Ovary (tissue), 10 donors: ENCODE measurements at places on chromosomes 7 and 10.

DNA sequence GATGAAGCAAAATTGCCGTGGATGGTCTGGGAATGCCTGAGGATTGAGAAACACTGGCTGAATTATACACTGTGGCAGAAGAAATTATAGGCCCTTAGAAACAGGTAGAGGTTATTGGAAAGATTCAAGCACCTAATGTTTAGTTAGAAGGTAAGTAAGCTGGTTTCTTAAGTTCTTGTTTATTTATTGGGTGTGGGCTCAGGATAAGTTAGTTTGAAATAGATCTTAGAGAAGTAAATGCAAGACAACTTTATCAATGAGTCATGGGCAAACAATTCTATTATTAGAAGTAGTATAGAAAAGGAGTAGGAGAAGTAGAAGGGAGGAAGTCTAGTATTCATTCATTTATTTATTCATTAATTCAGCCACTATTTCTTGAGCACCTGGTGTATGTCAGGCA is 96.5 kb downstream of the KAT6B start:
- DNase-seq = no peak

- DNase-seq = no peak
Measured at GRCh38 chr7:159007996-159008389, 136.7 kb downstream of the VIPR2 start.

- DNase-seq = no peak
Measured at GRCh38 chr7:92769844-92770243, 66.5 kb downstream of the CDK6 start.

GRCh38 chr10:116296291-116296721 is 23.3 kb upstream of the GFRA1 start:
- DNase-seq = no peak

GRCh38 chr10:122981066-122981464 is 864 bp downstream of the PSTK start:
- DNase-seq = no peak

DNA sequence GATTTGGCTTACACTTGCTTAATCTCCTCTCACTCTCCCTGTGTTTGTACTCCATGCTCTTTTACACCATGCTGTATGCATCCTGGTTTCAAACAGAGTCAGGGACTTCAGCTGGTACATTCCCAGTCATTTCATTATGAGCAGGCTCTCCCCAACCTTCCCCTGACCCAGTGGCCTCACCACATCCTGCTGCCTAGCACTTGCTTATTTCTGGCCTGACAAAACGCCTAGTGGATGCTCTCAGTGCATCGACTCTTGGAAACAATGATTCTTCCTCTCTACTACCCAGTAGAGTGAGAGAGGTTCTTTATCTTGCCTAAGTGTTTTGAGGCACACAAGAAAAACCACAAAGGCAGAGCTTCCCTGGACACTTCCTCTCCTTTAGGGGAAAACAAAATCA is 63.4 kb downstream of the CAV1 start:
- no peak for DNase-seq

GRCh38 chr7:101580596-101580995 is 48.5 kb downstream of the MYL10 start:
- no peak for DNase-seq

DNA sequence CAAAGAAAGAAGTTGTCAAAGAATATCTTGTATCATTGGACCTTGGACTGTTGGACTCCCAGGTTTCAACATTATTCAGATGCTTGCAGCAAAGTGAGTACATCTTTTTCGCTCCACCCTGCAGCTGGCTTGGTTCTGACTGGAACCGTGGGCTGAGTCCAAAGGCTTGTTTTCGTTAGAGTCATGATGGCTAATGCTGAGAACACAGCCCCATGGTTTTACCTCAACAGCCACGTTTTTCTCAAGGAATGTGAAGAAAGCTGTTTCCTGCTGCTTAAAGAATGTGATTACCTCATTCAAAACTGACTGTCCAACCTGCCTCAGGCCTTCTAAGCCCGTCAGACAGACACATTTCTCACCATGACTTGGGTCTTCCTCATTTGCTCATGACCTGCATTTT is 69.5 kb downstream of the STEAP1B start:
- DNase-seq = no peak

DNA sequence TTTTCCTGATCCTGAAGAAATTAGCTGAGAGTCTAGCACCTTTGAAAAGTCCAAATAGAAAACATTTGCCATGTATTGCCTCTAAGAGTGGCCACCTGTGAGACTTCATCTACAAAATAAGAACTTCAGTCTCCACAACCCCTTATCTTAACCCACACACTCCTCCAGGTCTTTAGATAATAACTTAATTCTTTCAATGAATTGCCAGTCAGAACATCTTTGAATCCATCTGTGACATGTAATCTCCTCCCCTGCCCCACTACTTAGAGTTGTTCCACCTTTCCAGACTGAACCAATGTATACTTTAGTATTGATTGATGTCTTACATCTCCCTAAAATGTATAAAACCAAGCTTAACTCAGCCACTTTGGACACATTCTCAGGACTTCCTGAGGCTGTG is 84.4 kb upstream of the FAM171A1 start:
- no peak for DNase-seq

- peak; percentile 50 for DNase-seq
Measured at GRCh38 chr10:121437596-121437995, 160.6 kb downstream of the FGFR2 start.

- DNase-seq = no peak
Measured at GRCh38 chr10:102769375-102770107, 25.8 kb downstream of the WBP1L start.

- no peak for DNase-seq
Measured at GRCh38 chr7:68423356-68423755, 1174.9 kb upstream of the AUTS2 start.

DNA sequence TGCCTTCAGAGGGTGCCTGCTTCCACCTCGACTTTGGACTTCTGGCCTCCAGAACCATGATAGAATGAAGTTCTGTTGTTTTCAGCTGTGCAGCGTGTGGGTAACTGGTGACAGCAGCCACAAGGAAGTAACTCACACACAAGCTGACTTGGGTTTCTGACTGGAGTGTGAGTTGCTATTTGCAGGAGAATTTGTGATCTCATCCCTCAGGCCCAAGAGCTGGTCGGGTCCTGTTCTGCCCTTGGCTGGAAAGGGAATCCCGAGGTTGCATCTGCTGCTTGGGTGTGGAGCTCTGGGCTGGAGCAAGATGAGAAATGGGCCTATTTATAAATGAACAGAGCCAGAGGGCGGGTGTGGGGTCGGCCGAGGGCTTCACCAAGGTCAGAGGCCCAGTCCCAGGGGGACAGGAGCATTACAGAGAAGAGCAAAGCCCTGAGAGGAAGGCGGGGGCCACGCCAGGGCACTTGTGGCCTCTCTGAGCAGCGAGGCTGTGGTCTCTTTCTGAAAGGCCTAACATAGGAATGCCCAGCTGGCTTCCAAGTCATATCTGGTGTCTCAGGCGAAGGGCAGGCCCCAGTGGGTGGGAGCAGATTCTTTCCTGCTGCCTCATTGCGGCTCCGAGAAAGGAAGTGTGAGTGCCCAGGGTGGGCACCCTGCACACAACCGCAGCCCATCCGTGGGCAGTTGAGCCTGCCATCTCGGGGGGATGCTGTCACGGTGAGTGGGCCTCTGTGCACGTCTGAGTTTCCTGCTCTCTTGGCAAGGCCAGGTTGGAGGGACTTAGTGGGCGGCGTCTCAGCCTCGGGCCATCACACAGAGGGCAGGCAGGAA is 26.5 kb upstream of the C10orf71 start:
- DNase-seq = no peak

GRCh38 chr10:70656489-70656888 is 15.8 kb upstream of the ADAMTS14 start:
- no peak for DNase-seq

DNA sequence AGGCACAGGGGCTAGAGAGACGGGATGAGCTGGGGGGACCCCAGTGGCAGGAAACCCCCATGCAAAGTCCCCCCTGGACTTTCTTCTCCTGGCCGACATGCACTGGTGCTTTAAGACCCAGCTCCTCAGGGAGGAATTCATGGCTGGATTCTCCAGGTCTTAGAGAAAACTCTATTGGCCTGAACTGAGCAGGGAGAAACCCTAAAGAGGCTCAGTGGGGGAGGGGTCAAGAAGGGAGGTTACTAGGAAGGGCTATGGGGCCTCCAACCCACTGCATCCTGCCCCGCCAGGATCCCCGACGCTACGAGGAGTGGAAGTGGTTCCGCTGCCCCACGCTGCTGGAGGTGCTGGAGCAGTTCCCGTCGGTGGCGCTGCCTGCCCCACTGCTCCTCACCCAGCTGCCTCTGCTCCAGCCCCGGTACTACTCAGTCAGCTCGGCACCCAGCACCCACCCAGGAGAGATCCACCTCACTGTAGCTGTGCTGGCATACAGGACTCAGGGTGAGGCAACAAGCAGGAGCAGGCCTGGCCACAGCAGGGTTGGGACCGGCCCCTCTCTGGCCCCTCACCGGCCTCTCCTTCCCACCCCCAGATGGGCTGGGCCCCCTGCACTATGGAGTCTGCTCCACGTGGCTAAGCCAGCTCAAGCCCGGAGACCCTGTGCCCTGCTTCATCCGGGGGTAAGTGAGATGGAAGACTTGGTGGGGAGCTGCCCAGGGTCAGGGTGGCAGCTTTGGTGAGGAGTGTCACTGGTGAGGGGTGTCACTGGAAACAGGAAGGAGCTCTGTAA is 13.8 kb downstream of the ATG9B start:
- no peak for DNase-seq

GRCh38 chr7:2151237-2151636 is 81.5 kb downstream of the MAD1L1 start:
- DNase-seq = no peak

- no peak for DNase-seq
Measured at GRCh38 chr7:29042824-29043231, 84.7 kb upstream of the TRIL start.

DNA sequence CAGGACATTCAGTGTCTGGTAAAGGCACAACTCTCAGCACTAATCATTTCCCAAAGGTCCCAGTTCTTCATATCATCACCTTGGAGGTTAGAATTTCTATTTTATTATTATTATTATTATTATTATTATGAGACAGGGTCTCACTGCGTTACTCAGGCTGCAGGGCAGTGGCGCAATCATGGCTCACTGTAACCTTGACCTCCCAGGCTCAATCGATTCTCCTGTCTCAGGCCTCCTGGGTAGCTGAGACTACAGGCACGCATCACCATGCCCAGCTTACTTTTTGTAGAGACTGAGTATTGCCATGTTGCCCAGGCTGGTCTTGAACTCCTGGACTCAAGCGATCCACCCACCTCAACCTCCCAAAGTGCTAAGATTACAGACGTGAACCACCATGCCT is 91.8 kb upstream of the DOCK1 start:
- no peak for DNase-seq

DNA sequence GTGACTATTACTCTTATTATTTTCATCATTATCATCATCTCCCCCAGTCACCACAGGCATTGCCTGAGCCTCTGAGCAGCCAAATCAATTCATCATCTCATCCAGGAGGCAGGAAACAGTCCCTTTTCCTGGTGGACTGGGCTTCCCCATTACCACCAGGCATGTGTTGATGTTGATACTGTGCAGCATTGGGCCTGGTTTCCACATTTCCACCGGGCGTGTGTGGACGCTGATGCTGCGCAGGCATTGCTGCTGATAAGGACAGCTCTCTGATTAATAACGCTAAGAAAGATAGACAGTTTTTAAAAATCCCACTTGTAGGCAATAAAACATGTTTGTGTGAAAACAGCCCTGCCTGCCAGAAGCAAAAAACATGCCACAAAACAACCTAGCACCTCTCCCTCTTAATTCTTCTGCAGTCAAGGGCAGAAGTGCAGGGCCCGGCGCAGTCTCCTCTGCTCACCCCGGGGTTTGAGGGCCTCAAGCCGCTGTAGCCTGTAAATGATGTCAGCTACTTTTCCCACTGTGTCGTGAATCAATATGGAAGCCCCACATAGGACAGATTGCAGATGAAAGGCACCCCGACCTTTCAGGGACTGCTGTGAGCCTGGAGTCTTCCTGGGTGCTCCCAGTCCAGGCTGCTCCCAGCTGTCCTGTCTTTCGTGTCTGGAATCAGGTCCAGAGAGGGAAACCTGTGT is 216.0 kb downstream of the WDR37 start:
- no peak for DNase-seq

DNA sequence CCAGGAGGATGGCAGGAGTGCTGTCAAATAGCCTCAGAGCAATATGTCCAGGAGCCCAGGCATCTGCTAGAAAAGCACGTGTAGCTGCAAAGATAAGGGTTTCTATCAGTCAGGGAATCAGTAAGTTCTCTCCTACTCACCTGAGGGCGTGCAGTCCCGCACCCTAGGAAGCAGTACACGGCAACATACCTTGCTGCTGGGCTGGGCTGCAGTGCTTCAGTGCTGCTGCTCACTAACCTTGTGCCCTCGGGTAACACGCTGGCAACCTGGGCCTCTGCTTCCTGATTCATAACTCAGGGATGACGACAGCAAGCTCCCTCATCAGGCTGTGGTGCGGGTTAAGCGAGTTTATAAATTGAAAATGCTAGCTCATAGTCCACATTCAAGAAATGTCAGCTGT is 29.5 kb upstream of the CCNY start:
- DNase-seq = no peak

- no peak for DNase-seq
Measured at GRCh38 chr10:112955582-112956421, 5.8 kb downstream of the TCF7L2 start.

DNA sequence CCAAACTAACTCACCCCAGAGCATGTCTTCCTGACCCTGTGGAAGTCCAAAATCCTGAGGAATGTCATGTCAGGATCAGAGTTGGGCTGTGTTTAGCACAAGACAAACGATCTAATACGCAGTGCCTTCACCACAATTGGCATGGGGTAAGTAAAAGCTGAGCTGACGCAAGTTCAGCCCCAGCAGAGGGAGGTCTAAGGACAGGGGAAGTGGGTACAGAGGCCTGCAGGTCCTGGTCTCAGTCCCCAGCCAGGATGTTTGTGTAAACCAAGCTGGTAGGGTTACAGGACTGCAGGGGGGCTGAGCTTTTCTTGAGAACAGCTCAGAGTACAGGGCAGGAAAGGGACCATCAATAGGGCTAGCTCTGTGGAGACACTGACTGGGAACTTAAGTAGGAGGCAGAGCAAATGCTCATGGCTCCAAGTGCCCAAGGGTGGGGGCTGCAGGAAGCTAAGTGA is 5.3 kb upstream of the KCNIP2 start:
- no peak for DNase-seq

DNA sequence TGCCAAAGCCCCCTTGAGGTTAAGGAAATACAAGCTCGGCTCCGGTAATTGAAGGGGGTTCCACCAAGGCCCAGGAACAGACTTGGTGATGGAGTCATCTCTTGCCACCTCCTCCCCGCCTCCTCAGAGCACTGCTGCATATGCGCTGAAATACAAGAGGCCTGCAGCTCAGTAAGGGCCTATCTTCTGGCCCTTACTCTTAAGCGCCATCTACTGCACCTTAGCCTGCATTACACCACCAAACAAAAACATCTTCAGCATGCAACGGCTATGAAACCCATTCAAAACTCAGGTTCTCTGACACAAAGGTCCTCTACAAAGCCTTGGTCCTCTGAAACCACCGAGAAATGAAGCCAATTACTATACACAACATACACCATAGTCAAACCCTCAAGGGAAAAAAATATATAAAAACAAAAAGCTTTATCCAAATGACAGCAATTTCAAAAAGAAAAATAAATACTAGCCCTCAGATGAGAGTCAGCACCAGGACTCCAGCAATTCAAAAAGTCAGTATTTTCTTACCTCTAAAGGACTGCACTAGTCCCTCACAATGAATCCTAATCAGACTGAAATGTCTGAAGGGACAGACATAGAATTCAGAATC is 176.8 kb upstream of the TBX20 start:
- no peak for DNase-seq

- DNase-seq = no peak
Measured at GRCh38 chr10:4685491-4685890, 140.5 kb upstream of the AKR1E2 start.
